Activated CD8-positive, alpha-beta memory T cell treated with anti-CD3 and anti-CD28 coated beads, Interleukin-2, amount 10 ng/mL, durations not matched to agents 7 days and 5 days (primary cell): ENCODE measurements at places on chromosomes 2 and 18. TPM values are rescaled to one million over a fixed set of nuclear protein-coding genes. Genes with fewer than 3 reads are reported as not detected.

The AGFG1 gene
- total RNA-seq: 56.4 TPM

DNA sequence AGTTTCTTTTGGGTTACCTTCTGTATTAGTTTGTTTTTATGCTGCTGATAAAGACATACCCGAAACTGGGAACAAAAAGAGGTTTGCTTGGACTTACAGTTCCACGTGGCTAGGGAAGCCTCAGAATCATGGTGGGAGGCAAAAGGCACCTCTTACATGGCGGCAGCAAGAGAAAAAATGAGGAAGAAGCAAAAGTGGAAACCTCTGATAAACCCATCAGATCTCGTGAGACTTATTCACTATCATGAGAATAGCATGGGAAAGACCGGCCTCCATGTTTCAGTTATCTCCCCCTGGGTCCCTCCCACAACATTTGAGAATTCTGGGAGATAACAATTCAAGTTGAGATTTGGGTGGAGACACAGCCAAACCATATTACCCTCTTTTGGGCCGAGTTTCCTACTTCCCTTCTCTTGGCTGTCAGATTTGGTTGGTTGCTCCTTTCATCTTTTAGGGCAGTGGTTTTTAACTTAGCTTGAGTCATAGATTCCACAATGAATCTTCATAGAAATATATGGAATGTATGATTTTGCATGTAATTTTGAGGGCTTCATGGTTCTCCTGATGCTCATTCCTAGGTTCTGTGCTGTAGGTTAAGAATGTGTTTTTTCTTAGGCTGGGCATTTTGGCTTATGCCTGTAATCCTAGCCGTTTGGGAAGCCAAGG, 44.2 kb downstream of the CEP192 start:
- DNase-seq: no peak

DNA sequence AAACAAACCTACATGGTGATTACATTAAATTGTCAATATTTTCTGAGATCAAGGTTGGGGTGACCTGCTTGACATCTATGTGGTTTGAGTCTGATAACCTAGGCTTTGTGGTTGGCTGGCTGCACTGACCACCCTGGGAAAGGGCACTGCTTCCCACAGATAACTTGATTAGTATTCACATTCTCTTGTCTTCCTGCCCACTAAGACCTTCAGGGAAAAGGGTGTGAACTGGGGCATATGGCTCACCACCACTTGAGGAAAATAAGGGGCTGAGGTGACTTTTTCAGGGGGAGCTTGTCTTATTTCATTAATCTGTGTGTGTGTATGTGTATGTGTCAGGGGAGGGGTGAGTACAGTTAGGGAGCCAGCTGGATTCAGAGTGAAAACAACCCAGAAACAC, 1.5 kb downstream of the SMYD1 start:
- DNase-seq: no peak

DNA sequence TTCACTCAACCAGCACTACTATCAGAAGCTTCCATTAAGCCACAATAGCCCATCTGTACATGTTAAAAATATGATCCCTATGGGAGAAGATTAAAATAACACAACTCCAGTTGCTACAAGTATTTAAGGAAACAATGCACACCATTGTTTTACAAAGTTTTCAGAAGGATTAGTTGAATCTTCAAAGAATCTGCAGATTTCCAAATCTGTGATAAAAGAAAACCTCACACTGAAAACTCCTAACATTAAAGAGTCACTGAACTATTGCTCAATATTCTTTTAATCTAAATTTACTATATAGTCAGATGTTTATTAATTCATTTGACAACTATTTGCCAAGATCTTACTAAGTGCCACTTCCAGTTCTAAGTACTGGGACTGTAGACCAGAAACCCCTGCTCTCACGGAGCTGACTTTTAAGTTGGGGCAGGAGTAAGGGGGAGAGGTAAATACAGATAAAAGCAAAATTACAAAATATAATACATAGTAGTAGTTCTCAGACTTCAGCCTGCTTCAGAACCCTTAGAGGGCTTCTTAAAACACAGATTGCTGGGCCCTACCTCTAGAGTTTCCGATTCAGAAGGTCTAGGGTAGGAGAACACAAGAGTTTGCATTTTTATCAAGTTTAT, 94.4 kb downstream of the STK39 start:
- DNase-seq: no peak

DNA sequence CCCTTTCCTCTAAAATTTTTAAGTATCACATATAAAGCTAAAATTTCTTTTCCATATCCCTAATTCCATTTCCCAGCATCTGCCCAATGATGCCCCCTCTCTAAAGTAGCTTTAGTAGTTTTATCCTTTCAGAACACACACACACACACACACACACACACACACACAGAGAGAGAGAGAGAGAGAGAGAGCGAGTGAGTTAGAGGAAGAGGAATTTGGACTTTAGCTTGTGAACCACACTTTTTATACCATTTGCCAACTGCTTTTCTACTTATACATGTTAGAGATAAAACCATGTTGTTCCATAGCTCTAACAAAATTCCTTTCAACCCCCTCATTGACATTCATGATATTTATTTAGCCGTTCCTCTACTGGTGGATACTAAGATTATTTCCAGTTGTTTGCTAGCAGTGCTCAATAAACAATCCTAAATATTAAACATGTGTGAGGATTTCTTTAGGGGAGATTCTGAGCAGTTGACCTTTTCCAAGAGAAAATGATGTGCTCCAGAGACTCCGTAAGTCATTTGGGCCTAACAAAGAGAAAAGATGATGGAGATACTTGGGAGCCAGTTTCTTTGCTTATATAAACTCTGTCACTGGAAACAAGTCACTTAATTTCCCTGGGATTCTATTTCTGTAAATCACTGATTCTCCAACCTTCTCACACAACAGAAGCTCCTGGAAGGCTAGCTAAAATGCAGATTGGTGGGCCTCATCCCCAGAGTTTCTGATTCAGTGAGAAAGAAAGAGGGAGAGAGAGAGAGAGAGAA, 229.7 kb upstream of the SP5 start:
- DNase-seq: no peak
